NCI-H2081 treated with DMSO at 0.1 percent for 48 hours (cell line): ENCODE measurements at places on chromosomes 6 and 20.

DNA sequence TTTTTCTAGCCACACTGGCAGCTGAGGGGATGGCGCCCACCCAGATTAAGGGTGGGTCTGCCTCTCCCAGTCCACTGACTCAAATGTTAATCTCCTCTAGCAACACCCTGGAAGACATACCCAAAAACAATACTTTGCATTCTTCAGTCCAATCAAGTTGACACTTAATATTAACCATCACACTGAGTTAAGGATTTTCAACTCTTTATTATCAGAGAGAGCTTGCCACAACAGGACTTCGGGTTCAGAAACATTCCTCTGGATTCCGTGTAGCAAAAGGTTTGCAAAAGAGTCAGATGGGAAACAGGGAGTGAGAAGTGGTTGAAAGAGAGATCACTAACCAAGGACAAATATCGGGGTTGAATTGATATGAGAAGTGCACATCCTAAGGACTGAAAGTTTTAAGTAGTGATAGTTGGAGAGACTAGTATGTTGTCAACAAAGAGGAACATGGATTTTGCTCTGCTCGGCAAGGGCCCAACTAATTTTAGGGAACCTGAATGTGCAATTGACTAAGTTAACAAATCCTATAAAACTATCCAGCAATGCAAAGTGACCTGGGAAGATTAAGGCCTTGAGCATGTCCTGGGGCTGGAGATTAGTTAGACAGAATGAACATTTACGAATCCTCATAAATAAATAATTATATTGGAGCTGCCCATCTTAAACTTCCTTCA lies 137.0 kb upstream of the TENT5A start:
- no peak for DNase-seq

GRCh38 chr6:111492499-111492898 lies 9.5 kb upstream of the REV3L start:
- DNase-seq = no peak

GRCh38 chr6:79993911-79994309 lies 10.5 kb upstream of the TTK start:
- no peak for DNase-seq

DNA sequence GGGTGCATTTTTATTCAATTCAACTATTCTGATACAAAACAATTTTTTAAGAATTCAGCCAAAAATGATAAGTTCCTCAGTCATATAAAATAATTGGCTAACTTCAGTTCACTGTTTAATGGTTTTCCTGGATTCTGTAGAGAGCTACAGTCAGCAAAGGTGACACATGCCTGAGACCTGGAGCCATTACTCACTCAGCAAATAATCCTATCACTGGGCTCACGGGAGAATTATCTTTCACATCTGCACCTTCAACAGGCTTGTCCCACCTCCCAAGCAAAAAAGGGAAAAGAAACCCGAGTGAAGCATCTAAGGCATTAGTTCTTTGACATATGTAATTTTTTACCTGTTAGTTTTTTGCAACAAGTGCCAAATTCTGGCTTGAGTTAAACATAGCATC lies 34.9 kb upstream of the FOXA2 start:
- DNase-seq = no peak

DNA sequence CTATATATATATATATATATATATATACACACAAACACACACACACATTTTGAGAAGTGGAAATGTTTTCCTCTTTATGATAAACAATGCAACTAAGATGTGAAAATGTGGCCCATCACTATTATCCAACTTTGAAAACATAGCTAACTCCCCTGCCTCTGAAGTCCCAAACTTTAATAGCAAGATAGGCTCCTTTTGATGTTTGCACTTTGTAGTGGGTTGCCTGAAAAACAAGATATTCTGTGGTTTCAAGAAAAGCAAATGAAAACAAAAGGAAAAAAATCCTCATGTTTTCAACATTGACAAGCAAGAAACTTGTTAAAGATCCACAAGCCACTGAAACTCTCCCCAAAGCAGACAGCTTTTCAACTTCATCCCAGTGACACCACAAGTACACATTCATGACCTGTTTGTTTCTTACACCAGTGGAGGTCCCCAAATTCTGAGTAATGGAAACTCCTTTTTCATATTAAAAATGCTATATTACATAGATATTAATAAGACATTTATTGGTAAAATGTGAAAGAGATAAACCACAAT lies 90.0 kb downstream of the IPCEF1 start:
- no peak for DNase-seq

DNA sequence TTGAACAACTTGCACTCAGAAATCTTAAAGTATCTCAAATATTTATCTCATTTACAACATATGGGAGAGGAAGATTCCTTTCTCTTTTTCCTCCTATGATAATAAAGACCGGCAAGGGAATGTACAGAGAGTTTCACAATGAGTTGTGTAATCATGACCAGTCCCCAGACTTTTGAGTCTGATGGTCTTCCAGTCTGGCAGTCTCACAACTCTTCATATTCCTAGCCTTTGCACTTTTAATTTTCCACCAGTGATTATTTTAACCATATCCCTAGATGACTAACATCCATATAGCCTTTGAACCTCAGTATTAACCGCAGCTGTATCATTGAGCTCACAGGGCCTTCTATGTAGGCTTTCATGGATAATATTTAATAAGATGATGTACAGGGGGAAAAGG lies 278.5 kb downstream of the KHDC1L start:
- DNase-seq = no peak

- DNase-seq = no peak
Observed at GRCh38 chr6:129239825-129240491, 357.0 kb downstream of the LAMA2 start.

DNA sequence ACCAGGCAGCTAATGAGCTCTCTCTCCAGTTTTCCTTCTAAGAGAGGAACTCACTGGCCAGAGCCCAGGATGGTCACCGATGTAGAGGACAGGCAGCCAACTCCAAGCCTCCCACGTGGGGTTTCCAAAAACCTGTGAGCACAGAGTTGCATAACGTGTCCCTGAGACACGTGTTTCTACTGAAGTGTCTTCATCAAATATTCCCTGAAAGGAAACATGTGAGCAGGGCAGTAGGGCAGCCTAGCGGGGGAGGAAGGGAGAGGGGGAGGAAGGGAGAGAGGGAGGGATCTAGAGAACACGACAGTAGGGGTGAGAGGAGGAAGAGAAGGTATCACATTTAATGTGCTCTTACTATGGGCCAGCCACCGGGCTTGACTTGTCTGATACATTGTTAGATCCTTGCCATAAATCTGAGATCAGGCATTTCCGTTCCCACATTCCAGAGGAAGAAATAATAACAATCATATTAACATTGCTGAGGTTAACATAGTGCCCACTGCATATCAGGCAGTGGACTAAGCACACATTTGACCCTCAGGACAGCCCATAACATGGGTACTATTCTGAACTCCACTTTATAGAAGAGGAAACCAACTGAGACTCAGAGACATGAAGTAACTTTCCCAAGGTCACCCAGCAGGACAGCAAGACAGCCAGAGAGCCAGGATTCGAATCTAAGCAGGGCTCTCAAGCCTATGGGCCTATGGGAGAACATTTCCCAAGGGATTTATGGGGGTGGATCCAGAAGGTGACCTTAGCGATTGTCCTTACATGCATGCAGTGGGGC lies 4.5 kb upstream of the SYS1 start:
- DNase-seq = no peak

DNA sequence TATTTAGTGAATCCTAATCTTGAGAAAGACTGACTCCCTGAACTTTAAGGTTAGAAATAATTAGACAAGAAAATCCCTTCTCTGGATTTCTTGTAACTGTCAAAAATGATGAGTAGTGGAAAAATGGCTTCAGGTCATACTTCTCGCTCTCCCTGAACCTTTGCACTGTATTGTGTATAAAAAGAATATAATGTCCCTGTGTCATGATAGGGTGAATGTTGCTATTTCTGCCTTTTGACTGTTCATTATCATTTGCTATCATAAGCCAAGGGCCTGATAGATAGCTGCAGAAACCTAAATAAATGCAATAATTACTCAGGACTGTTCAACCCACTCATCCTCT lies 39.3 kb downstream of the ALDH8A1 start:
- DNase-seq = no peak

DNA sequence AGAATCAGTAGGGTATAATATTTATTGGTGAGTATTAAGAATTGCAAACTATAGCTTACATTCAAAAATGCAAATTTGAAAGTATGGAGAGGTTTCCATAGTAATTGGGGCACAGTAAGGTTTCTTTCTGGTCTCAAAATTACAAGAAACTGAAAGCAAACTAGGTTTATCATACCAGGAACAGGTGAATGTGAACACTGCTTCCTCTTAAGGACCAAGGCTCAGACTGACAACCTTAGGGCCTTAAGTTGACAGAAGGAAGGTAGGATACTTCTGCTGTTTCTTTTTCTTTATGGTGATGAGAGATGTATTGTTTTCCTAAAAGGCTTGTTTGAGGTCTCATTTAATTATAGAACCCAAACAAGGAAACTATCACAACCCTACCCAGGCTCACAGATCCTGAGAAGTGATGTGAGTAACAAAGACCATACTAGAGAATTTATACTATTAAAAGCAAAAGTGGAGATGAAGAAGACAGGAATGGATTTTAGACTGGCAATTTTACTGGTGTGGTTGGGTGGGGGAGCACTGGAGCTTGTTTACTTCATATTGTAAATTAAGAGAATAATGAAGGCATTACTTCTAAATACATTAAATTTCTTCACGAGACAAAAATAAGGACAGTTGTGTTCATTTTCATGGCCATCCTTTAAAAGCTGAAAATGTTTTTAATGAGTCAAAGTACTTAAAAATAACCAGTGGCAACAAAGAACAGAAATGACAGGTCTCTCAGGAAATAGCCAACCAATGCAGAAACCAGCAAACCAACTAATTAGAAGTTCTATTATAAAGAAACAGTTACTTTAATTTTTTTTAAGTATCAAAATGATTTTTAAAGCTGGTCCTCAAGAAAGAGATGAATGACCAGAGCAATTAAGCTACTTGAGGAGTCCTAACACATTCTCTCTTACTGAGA lies 21.3 kb downstream of the STAU1 start:
- no peak for DNase-seq
